ENCODE measurements at places on chromosomes 2 and 18.

DNA sequence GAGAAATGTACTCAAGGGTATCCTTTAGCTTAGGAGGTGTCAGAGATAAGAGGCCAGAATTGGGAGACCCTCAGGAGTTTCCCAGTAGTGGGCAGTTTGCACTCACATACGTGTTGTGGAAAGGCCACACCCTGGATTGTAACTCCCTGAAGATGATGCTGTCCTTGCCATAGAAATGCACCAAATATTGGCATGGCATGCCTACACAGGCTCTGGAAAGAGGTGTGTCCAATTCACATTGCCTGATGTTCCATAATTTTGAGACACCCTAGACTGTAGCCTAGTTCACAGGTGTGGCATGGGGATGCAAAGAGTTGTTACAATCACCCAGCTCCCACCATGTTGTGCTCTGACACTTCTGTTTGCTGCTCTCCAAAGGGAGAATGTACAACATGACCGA, 271.9 kb downstream of the CCDC85A start:
- no peak for DNase-seq

DNA sequence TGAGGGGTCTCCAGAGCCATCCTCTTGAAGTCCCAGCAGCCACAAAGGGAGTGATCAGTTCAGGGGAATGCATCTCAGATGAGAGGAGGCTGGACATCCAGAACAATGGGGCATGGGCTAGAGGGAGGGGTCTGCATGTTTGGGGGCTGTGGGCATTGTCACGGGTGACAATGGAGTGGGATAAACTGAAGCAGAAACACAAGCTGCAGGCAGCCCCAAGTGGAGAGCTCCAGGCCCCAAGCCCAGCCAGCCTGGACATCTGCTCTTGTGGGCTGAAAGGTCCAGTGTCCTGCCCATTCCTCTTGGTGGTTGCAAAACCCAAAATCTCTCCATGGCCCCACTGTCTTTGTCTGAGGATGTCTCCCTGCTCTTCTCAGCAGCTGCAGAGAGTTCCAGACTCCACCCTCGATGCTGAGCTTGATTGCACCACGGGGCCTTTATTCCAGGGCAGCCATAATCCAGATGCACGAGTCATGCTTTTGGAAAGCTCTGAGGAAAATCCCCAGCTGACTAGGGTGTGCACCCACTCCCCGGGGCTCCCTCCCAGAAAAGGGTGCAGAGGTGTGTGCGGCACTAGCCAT, 149.4 kb downstream of the TNS1 start:
- no peak for DNase-seq

GRCh38 chr18:49613641-49614151, 51.8 kb downstream of the LIPG start:
- DNase-seq = no peak

GRCh38 chr2:143463719-143464118, 334.5 kb downstream of the ARHGAP15 start:
- no peak for DNase-seq

DNA sequence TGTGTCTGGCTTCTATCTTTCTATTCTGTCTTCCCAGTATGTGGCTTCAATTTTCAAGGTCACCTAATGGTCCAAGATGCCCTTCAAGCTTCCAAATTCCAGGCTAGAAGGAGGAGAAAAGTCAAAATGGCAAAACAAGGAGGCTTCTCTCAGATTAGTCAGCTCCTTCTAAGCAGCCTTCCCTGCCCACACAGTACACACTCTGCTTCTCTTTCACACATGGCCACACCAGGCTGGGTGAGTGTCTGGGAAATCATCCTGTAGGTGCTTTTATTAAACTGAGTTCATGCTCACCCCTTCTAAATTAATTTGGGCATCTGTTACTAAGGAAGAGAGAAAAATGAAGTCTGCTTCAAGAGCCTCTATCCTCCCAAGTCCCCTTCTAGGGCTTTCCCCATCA, 277.2 kb upstream of the MGAT5 start:
- no peak for DNase-seq

DNA sequence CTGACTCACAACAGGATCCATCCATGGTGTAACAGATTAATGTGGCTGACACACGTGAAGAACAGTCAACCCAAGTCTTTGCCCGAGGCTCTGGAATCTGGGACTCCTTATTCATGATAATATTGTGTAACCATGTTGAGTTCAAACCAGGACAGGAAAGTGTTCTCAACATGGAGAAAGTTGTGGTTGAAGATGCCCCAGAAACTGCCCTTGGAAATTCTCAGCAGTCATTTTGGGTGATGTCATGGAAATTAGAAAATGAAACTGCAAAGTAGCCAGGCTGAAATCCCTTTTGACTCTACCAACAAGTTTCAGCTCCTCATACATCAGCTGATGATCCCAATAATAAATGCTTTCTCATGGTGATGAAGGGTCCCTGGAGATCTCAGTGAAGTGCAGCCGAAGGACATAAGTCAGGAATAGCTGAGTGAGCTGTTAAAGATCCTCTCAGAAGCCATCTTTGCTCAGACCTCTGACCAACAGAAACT, 307.7 kb downstream of the TNS1 start:
- DNase-seq = no peak

DNA sequence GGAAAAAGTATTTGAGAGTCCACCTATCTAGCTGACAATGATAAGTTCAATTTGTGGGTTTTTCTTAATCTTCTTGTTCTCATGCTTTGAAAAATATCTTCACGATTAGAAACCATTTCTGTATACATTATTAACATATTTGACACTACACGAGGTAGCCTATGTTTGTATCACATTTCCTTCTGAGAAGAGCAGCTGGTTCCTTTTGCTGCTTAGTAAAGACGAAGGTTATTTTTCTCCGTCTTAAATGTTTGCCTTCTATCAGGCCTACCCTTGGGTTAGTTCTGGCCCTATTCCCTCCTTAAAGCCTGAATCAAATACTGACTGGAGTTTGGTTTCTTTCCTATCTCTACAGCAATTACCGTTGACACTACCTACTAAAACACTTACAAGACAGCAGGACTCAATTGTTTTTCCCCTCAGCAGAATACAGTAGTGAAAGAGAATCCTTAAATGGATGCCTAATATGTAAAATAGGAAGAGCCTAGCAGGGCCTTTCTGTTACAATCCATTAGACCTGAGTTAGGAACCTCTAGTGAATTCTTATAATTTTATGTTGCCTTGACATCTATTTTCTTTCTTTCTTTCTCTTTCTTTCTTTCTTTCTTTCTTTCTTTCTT, 790.4 kb downstream of the EPHA4 start:
- no peak for DNase-seq
